Osteoblast (primary cell): ENCODE measurements at places on chromosomes 1 and 21. TPM values are rescaled to one million over a fixed set of nuclear protein-coding genes. Genes with fewer than 3 reads are reported as not detected.

Gene MACO1
- 33.9 and 35.5 TPM in 2 replicates for total RNA-seq

Gene HEYL
- under 0.01 TPM in 2 replicates for total RNA-seq

Gene IL12RB2
- total RNA-seq = not detected in 2 replicates

Gene ANKRD45
- 0.72 TPM in 1 of 2 replicates, not detected in the other for total RNA-seq

Gene C1orf94
- not detected in 2 replicates for total RNA-seq

Gene CRP
- not detected in 2 replicates for total RNA-seq
